ENCODE measurements at places on chromosomes 5 and 9. TPM values are rescaled to one million over a fixed set of nuclear protein-coding genes. Genes with fewer than 3 reads are reported as not detected.

Gene ANKRD18B
- 2.9 TPM for total RNA-seq

Gene GNA14
- total RNA-seq: 0.14 TPM

- no peak overlapping the region for H3K4me3 ChIP-seq
- no peaks in the 10 kb centered on the region for H3K36me3 ChIP-seq
- peaks cover 15% of the 10 kb centered on the region for H3K4me1 ChIP-seq
- H3K27me3 ChIP-seq: no peaks in the 10 kb centered on the region
- DNase-seq: no peak
Measured at GRCh38 chr5:151097061-151097460, 16.2 kb upstream of the TNIP1 start.

GRCh38 chr5:59893429-59894227 is at the start of gene PDE4D:
Gene PDE4D, minus strand, starts transcription at chr5:59893726.
- H3K36me3 ChIP-seq: no peaks in the 10 kb centered on the region
- H3K27ac ChIP-seq: no peak within 1 kb of the TSS
- H3K4me3 ChIP-seq: peak within 1 kb of the TSS; percentile 69

DNA sequence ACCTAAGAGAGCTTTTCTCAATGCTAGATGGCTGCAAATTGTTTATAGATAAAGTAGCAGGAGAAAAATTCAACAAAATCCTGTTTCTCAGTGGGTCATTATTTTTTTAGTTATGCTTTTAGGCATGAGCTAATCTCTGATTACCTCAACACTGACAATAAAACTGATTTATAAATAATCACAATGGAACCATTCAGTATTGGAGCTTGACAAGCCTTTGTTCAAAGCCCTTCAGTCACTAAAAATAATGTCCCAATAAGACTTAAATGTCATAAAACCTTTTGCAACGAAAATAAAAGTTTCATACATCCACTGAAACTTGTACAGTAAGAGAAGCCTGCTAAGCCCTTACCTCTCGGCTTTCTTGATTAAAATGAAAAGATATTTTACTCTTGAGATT is 27.2 kb downstream of the PTPDC1 start:
- peaks cover 2% of the 10 kb centered on the region for H3K36me3 ChIP-seq
- no peak overlapping the region for H3K27ac ChIP-seq
- no peak for DNase-seq
- H3K4me1 ChIP-seq: no peaks in the 10 kb centered on the region
- H3K27me3 ChIP-seq: no peaks in the 10 kb centered on the region

- no peak overlapping the region for H3K4me3 ChIP-seq
- peaks cover under 1% of the 10 kb centered on the region for H3K4me1 ChIP-seq
- H3K27ac ChIP-seq: no peak overlapping the region
- no peak for DNase-seq
Measured at GRCh38 chr5:135615581-135616260, 36.9 kb upstream of the CXCL14 start.

DNA sequence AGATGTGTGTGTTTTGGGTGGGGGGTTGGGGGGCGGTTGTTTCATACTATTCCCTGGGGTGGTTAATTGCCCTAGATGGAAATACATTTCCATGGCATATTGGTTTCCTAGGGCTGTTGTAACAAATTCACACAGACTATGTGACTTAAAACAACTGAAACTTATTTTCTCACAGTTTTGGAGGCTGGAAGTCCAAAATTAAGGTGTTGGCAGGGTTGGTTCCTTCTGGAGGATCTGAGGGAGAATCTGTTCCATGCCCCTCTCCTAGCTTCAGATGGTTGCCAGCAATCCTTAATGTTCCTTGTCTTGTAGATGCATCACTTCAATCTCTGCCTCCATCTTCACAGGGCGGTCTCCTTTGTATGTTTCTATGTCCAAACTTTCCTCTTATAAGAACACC is 353.7 kb upstream of the ACTBL2 start:
- H3K4me3 ChIP-seq: no peak overlapping the region
- H3K36me3 ChIP-seq: no peaks in the 10 kb centered on the region
- no peaks in the 10 kb centered on the region for H3K27me3 ChIP-seq

- peaks cover 13% of the 10 kb centered on the region for H3K36me3 ChIP-seq
- DNase-seq: no peak
- no peaks in the 10 kb centered on the region for H3K27me3 ChIP-seq
- no peak overlapping the region for H3K27ac ChIP-seq
- H3K4me1 ChIP-seq: no peaks in the 10 kb centered on the region
Measured at GRCh38 chr5:146112476-146112875, 7.1 kb upstream of the PLAC8L1 start.

GRCh38 chr9:3359048-3359692 is 166.6 kb downstream of the RFX3 start:
- H3K27me3 ChIP-seq: no peaks in the 10 kb centered on the region
- no peak overlapping the region for H3K27ac ChIP-seq
- H3K4me1 ChIP-seq: no peaks in the 10 kb centered on the region
- H3K36me3 ChIP-seq: peaks cover 2% of the 10 kb centered on the region
- DNase-seq: no peak
- H3K4me3 ChIP-seq: no peak overlapping the region

- DNase-seq: no peak
- H3K4me1 ChIP-seq: no peaks in the 10 kb centered on the region
- no peaks in the 10 kb centered on the region for H3K27me3 ChIP-seq
- peaks cover 39% of the 10 kb centered on the region for H3K36me3 ChIP-seq
Measured at GRCh38 chr9:77864211-77864889, 167.3 kb downstream of the GNAQ start.

DNA sequence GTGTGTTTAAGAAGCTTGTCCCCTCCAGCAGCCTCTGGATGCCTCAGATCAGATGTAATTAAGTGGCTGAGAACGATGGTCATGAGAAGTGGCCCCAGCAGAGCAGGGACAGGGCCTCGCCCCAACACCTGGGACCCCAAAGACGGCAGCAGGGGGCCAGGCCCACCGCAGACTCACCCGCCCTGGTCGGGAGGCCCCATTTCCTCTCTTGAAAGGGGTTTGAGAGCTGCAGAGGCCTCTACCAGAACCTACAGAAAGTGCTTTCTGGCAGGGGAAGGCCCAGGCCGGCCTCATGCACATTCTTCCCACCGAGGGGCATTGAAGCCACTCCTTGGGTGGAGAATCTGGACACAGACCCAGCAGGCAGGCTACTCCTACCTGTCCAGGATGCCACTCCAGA is 85.2 kb upstream of the FCN2 start:
- H3K4me1 ChIP-seq: no peaks in the 10 kb centered on the region
- H3K27me3 ChIP-seq: no peaks in the 10 kb centered on the region
- DNase-seq: no peak
- no peak overlapping the region for H3K4me3 ChIP-seq
- no peak overlapping the region for H3K27ac ChIP-seq
- no peaks in the 10 kb centered on the region for H3K36me3 ChIP-seq

DNA sequence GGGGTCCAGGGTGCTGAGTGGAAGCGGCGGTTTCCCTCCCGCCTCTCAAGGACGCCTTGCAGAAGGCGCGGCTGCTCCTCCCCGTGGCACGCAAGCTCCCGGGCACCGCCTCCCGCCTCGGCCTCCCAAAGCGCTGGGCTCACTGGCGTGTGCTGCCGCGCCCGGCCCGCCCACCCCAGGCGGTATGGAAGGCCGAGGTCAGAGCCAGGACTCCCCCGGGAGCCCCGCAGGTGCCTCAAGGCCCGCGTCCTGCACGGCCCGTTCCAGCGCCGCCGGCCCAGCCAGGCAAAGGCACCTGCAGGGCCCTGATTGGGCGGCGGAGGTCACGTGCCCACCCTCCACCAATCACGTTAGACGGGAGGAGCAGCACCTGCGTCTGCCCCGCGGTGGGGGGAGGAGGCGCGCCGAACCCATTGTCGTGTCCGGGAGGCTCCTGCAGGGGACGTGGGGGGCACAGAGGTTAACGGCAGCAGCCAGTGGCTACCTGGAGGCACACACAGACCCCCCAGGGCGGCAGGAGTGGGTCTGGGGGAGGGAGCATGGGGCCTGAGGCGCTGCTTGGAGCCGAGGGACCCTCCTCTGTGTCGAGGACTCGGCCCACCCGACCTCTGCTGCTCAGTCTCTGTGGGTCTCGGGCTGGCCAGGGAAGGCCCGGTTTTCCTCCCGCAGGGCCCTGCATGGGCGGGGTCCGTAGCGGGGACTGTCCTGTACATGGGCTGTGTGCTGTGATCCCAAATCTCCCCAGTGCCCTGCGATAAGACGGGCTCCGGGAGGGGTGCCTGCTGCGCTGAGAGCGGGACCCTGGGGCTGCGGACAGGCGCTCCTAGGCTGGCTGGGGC is 2.0 kb upstream of the LCN12 start:
- peaks cover 2% of the 10 kb centered on the region for H3K4me1 ChIP-seq
- H3K27me3 ChIP-seq: no peaks in the 10 kb centered on the region
- DNase-seq: peak; percentile 98
- no peaks in the 10 kb centered on the region for H3K36me3 ChIP-seq

GRCh38 chr5:131081913-131082488 is 83.1 kb downstream of the HINT1 start:
- H3K27ac ChIP-seq: no peak overlapping the region
- DNase-seq: no peak
- H3K36me3 ChIP-seq: no peaks in the 10 kb centered on the region
- H3K27me3 ChIP-seq: no peaks in the 10 kb centered on the region

GRCh38 chr5:5141625-5142525 is 1.7 kb downstream of the ADAMTS16 start:
- peaks cover 16% of the 10 kb centered on the region for H3K4me1 ChIP-seq
- peak; percentile 32 for DNase-seq
- H3K27ac ChIP-seq: no peak overlapping the region
- H3K4me3 ChIP-seq: peak overlapping the region; percentile 86
- H3K27me3 ChIP-seq: no peaks in the 10 kb centered on the region
